ENCODE measurements at places on chromosomes 12 and 14. TPM values are rescaled to one million over a fixed set of nuclear protein-coding genes. Genes with fewer than 3 reads are reported as not detected.

PSMB5 gene
- total RNA-seq = 182 TPM

HOXC4 gene
- total RNA-seq = not detected

FGD4 gene
- total RNA-seq = 7.1 TPM

RNFT2 gene
- total RNA-seq = 3.2 TPM

TAC3 gene
- not detected for total RNA-seq

CLEC4D gene
- total RNA-seq = not detected

PLEKHD1 gene
- total RNA-seq = not detected
